GM23338 (cell line): ENCODE measurements at places on chromosomes 4 and X. TPM values are rescaled to one million over a fixed set of nuclear protein-coding genes. Genes with fewer than 3 reads are reported as not detected.

Gene CD99
- polyA plus RNA-seq: 43.1 and 43.7 TPM in 2 replicates

Gene ITIH6
- not detected in 2 replicates for polyA plus RNA-seq

Gene DCAF4L1
- 0.37 and 0.55 TPM in 2 replicates for polyA plus RNA-seq

Gene BMP2K
- 7.1 and 8.2 TPM in 2 replicates for polyA plus RNA-seq

Gene XAGE2
- polyA plus RNA-seq: not detected in 2 replicates

Gene PRRG3
- polyA plus RNA-seq: 3.7 and 5.0 TPM in 2 replicates

Gene ESX1
- polyA plus RNA-seq: not detected in 2 replicates

Gene GAGE12F
- not detected in 2 replicates for polyA plus RNA-seq

Gene WDFY3
- polyA plus RNA-seq: 6.3 and 8.0 TPM in 2 replicates

Gene ACSL1
- polyA plus RNA-seq: 4.7 and 6.2 TPM in 2 replicates

Gene ART3
- 1.1 and 1.7 TPM in 2 replicates for polyA plus RNA-seq

Gene GALNT7
- 28.9 and 31.8 TPM in 2 replicates for polyA plus RNA-seq

Gene GLOD5
- not detected in 2 replicates for polyA plus RNA-seq

DNA sequence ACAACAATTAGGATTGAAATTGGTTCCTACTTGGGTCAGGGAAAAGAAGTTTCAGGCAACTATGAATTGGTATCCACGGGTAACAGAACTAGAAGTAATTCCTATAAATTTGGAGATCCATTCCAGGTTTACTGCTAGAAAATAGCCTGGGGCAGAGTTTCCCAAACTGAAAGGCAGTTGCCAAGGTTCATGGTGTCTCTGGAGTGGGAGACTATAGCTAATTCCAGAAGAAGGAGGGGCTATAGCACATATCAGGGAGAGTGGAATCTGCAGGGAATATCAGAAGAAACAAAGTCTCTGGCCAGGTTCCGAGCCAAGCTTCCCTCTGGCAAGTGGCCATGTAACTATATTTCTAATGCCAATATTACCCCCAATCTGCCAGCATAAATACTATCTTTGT lies 166.3 kb downstream of the GALNTL6 start:
- DNase-seq: no peak

DNA sequence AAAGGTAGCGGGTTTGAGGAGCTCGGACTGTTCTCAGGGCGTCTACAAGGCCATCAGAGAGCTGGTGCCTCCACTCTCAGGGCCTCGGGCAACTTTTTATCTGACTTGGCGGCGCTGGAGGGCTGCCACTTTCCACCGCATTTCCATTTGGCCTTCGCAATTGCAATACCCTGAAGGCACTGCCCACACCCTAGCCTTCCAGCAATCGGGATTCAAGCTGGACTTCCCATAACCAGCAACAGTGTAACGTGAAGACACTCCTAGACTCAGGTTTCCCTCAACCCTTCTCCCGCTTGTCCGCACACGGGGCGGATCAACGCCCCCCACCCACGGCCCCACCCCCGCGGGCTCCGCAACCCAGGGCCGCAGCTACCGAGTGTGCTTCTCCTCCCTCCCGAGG lies 50.2 kb upstream of the BCOR start:
- peak; percentile 40 for DNase-seq

DNA sequence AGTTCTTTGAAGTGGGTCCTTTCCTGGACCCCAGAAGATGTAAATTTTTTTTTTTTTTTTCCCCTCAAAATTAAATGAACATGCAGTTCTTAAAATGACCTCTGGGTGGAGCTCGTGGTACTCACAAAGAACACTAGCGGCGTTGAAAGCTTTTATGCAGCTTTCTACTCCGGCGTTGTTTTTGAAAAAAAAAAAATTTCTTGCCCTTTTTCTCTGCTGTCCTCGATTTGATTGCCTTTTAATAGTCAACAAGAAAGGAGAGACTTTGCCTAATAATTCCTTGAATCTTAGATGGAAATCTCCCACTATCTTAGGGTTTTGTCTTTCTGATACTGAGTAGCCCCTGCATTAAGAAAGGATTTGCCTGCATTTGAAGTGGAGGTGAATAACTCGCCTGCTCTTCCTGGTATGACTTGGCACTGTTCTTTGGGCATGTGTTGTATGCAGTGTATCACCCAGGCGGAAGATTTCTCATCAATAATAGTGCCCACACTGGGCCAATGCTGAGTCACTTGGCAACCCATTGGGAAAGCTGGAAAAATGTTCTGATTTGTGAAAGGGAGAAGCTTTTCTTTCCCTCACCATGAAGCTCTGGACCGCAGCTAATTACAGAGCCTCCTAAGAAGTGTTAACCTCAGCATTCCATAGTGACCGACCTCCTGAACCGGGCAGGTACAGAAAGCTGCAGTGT lies 104.0 kb downstream of the PHEX start:
- DNase-seq: peak; percentile 60

DNA sequence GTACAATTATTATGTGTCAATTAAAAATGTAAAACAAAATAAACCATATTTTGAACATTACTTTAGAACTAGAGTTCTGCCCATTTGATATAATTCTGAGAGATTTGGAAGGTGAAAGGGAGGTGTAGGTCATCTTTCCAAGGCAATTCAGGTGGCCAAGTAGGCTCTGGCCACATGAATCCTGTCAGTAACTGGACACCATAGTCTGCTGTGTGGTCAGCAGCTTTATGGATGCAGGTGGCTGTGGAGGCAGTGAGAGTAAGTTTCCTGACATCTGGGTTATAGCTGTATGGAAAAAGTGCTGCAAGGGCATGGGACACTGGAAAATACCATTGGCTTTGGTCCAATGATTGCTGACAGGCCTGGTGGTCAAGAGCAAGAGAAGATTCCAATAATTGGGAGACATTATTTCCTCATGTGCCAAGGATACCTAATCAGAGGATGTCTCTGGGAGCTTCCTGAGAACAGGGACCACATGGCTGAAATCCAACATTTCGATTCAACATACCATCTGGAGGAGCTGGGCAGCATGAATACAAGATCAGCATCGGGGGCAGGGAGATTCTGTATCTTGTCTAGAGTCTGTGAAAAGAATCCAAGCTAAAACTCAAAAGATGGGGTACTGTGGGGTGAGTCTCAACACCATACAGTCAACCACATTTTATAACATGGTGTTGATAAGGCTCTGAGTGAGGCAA lies 523.1 kb downstream of the MID1IP1 start:
- no peak for DNase-seq

DNA sequence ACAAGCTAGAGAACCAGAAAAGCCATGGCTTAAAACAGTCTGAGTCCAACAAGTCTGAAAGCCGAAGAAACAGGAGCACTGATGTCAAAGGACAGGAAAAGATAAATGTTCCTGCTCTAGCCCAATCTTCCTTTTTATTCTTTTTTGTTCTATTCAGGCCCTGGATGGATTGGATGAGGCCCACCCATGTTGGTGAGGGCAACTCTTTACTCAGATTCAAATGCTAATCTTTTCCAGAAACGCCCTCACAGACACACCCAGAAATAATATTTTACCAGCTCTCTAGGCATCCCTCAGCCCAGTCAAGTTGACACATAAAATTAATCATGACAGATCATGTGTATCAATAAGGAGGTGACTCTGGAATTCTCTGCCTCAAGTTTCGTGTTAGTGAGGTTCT lies 1002.7 kb downstream of the STPG2 start:
- no peak for DNase-seq

DNA sequence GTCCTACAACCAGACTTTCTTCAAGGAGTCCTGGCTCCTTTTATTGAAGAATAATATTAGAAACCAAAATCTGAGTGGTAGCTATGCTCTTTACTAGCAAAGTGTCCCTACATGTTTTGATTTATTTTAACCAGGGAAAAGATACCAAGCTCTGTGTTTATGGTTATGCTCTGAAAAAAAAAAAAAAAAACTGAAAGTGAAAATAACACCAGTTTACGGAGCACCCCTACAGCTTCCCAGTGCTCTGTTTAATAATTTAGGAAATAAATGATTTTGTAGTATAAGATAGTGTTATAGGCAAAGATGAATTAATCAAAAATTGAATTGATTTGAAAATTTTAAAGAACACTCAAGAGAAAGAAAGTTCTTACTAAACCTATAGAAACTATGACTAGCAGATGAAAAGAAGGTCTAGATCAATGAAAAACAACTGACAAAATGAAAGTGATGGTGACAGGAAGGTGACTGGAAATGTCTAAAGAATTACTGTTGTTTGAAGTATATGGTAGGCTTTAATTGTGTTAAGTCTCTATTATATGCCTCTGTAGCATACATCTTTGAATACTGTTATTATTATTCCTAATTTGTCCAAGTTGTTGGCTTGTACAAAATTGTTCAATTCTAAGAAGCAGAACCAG lies 1698.4 kb upstream of the PCDH10 start:
- DNase-seq: no peak

GRCh38 chr4:98890702-98891455 lies 38.1 kb downstream of the EIF4E start:
- DNase-seq: no peak

DNA sequence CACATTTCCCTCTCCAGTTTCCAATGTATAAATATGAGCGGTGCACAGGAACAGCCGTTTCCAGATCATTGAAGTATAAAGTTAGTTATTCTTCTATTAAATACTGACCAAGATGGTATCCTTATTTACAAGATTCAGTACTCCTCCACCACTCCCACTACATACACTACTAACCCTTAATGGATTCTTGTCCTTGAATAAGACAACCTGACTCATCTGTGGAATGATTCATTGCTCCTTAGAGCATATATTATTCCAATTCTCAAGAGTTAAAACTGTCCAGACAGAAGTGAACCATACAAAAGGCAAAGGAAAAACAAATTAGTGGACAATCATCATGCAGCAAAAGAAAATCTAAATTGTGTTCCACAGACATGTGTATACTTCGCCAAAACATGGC lies 373.3 kb downstream of the IDS start:
- no peak for DNase-seq

GRCh38 chr4:26349496-26349895 lies 28.7 kb downstream of the RBPJ start:
- DNase-seq: no peak

- DNase-seq: no peak
Measured at GRCh38 chr4:68074397-68074796, 55.3 kb downstream of the TMPRSS11F start.

DNA sequence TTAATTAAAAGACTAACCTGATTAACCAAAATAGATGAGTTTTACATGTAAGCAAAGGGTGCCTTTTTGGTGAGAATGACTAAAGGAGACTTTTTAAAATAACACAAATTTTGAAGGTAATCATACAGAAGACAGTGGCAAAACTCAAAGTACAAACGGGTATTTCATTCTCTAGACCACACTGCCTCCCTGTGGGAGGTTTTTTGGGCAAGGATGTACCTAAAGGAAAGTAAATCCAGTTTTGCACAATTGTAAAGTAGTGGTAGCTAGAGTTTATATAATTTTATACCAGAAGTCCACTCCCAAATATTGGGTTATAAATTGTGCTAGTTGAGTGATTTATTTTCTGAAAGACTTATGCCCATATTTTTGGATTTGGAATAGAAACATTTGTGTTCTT lies 201.0 kb downstream of the PAPSS1 start:
- peak; percentile 64 for DNase-seq

DNA sequence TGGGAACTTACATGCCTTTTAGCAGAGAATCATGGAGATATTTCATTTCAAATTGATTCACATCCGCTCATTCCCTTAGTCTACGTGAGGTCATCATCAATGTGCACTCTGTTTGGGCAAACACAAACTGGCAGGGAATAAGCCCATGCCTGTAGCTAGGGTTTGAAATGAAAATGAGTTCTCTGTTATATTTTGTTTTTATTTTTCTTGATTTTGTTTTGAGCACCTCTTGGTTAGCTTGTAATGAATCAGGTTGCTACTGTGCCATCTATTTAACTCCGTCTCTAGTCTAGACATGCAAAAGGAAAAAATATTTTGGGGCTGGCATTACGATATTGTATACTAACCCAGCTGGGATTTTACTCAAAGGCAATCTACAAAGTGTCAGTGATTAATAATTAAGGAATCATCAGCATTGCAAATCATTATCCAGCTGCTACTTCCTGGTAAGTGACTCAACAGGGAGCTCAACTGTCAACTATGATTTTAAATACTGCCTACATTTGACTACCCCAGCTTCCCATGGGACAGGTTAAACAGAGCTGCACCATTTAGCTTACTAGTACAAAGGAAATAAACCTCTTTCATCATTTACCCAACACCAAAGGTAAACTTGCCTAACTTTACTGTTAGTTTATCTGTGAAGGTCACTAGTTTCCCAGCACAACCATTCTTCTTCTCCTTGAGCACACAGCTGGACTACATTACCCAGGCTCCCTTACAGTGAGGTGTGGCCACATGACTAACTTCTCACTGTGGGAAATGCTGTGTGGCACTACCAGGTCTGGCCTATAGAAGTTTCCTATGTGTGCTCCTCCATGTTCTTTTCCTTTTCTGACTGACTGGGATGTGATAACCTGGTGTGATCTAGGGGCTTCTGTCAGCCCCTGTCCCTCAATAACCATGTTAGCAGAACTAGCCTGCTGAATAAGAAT lies 21.2 kb upstream of the TRPC5OS start:
- peak; percentile 51 for DNase-seq

- no peak for DNase-seq
Measured at GRCh38 chrX:154488336-154489075, 1.9 kb downstream of the SLC10A3 start.

DNA sequence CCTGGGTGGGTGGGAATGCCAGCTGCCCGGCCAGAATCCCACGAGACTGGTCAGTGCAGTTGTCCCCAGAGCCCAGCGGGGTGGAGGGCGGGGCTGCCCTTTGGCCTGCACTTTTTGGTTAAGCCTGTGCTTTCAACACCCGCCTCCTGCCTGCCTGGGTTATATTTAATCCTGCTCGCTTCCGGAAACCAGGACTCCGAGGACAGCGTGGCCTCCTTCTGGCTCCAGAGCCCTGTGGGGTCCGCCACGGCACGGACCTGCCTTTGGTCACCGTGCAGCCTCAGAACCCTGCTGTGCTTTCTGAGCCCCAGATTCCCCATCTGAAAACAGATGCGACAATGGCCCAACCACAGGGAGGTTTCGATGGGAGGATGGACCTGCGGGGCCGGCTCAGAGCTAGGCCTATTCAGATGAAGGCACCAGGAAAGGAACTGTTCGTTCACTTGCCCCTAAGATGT lies 29.4 kb upstream of the KIAA0232 start:
- DNase-seq: no peak
